ENCODE measurements at places on chromosomes 12 and 14. TPM values are rescaled to one million over a fixed set of nuclear protein-coding genes. Genes with fewer than 3 reads are reported as not detected.

The IRF2BPL gene
- polyA plus RNA-seq = 6.6 TPM

The NGB gene
- not detected for polyA plus RNA-seq

DNA sequence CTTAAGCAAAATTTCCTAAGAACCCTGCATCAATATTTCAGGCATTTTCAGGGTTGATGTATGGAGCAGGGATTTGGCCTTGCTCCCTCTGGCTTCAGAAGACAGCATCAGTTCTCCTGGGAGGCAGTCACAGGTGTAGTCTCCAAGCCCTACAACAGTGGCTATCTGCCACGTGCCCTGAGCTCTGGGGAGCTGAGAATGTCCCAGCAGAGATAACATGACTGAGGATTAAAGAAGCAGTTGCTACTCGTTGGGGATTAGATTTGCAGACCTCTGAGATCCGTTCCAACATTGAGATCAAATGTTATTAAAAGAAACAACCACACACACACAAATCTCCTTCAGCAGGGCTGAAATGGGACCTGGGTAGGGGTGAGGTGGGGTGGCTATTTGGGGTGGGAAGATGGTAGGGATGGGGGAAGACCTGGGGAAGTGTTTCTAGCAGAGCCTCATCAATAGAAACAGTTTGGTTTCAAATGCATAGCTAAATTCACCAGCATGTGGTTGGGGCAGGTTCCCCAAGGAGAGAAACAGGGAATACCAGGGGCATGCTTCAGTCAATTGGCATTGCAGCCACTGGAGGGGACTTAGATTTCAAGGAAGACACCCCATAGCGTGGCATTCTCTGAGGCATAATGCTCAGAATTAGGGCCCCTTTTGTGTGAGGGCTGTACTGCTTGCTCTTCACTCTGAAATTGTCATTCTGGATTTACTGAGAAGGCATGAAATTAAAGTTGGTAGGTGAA, 15.2 kb upstream of the FAM234B start:
- no peak for DNase-seq

- no peak for DNase-seq
Measured at GRCh38 chr14:74593241-74593953, 18.6 kb downstream of the LTBP2 start.

GRCh38 chr14:35975814-35976213, 149.7 kb downstream of the BRMS1L start:
- no peak for DNase-seq

The IL23A gene
- polyA plus RNA-seq = not detected

DNA sequence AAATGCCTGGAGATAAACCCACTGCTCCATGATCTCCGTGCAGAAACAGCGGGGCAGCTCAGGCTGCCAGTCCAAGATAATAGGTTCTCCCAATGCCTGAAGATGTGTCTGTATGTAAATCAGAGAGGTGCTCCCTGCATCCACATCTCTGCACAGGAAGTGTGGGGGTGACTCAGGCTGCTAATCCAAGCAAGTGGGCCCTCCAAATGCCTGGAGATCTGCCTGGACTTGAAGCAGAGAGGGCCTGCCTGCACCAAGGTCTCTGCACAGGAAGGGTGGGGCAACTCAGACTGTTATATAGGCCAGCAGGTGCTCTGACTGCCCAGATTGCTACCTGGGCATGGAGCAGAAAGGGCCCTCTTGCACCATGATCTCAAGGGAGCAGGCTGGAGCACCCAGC, 504.7 kb downstream of the LRFN5 start:
- no peak for DNase-seq

DNA sequence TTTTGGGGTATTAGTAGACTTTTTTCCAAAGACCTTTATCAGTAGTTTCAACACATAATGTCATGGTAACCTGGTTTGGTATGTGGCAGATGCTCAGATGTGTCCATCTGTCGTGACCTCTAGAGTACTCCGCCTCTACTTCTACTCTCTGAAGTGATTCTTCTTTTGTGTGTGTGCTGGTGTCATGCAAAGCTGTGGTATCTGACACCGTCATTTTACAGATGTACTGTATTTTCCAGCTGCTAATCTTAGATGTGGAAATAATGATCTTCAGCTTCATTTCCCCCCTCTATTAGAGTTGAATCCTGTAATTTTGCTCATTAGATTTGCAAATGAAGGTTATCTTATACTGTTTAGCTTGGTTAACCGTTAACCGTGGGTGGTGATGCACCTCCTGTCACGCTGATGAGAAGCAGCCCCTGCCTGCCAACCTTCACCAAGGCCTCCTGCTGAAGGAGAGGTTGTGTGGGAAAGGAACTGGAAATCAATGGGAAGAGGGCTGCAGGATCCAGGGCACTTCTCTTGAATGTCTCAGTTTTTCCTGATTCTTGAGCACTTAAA, 222.4 kb upstream of the AMIGO2 start:
- DNase-seq = no peak

The CD163L1 gene
- polyA plus RNA-seq = 1.1 TPM

DNA sequence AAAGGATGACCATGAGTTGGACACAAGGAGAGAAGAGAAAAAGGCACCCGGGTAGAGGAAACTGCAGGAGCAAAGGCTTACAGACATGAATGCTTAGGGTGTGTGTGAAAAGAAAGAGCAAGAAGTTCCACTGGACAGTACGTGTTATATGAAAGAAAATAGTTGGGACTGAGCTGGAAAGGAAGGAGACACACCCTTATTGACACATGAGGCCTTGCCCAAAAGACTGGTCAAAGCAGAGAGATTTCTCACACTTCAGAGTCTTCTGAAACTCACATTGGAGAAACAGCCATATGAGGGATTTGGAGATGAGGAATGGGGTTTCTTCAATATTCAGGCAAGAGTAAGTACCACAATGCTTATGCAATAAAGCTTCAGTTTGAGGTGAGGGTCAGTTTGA, 56.0 kb downstream of the TTC9 start:
- no peak for DNase-seq

The SPTSSA gene
- polyA plus RNA-seq = 24.4 TPM

The SERPINA12 gene
- not detected for polyA plus RNA-seq

DNA sequence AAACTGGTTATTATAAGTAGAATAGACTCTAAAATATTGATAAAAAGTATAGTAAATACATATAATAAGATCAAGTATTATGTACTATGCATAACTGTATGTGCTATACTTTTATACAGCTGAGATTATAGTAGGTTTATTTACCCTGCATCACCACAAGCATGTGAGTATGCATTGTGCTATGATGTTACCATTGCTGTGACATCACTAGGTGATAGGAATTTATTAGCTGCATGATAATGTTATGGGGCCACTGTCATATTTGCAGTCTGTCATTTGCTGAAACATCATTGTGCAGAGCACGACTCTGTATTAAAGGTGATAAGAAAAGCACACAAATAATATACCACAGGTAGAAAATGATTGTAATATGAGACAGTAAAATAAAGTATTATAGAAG, 385.6 kb downstream of the ZFP36L1 start:
- no peak for DNase-seq

DNA sequence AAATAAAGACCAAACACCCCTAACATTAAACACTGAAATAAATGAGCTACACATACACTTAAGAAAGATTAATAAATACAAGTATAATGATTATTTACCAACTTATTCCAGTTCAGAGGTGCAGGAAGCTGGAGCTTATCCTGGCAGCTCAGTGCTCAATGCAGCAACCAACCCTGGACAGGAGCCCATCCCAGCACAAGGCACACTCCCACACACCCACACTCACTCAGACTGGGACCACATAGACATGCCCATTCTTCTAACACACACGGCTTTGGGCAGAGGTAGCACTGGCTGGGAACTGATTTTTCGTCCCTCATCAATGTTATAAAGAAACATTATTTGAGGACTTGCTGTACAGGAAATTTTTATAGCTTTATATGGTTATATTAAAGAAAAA, 797.4 kb downstream of the RPS29 start:
- DNase-seq = no peak

GRCh38 chr12:69241438-69242092, 2.2 kb downstream of the CPSF6 start:
- DNase-seq = no peak

The CLEC4D gene
- polyA plus RNA-seq = not detected

GRCh38 chr12:22287776-22288621, 46.5 kb downstream of the ST8SIA1 start:
- no peak for DNase-seq

The IGF1 gene
- polyA plus RNA-seq = 6.9 TPM

- no peak for DNase-seq
Measured at GRCh38 chr14:101947577-101947903, 16.8 kb upstream of the DYNC1H1 start.

GRCh38 chr14:42541535-42542001, 934.9 kb downstream of the LRFN5 start:
- DNase-seq = no peak

The ADAM21 gene
- polyA plus RNA-seq = not detected

DNA sequence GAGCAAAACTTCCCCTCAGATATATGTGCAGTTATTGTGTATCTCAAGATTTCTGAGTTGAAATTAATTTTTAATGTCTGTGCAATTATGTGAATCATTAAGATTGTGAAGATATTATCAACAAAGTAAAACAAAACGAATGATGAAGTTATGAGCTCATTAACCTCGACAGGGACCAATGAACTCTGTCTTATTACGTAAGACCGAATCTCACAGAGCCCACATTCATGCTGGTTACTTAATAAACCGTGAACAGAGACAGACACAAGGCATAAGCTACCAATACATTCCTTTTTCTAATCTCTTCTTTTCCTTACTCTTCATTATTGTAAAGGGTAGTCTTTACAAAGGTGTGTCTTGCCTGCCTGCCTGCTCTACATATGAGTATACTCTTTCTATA, 568.7 kb downstream of the RPS29 start:
- no peak for DNase-seq

The SYNDIG1L gene
- polyA plus RNA-seq = 0.03 TPM

GRCh38 chr12:66320996-66321395, 18.7 kb downstream of the HELB start:
- no peak for DNase-seq

GRCh38 chr12:6234906-6235305, 34.7 kb downstream of the CD9 start:
- DNase-seq = no peak

GRCh38 chr12:8561011-8561410, 20.3 kb upstream of the CLEC4E start:
- DNase-seq = no peak

GRCh38 chr14:92553438-92553837, 39.9 kb downstream of the RIN3 start:
- DNase-seq = no peak

DNA sequence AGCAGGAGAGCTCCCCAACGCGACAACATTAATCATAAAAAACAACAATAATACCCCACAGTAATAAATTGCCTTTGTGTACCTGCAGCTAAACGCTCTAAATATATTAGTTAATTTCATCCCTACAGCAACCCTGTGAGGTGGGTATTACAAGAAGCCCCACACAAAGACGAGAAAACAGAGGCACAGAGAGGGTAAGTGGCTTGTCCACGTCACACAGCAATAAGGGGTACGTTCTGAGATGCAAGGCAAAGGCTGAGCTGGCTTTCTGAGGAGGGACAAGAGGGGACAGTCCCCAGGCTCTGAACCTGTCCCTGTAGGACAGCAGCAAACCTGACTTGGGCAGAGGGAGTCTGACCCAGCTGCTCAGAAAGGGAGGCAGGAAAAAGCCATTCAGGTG, 78.2 kb downstream of the NCOR2 start:
- no peak for DNase-seq

GRCh38 chr12:107704041-107704440, 18.4 kb downstream of the PWP1 start:
- DNase-seq = no peak

DNA sequence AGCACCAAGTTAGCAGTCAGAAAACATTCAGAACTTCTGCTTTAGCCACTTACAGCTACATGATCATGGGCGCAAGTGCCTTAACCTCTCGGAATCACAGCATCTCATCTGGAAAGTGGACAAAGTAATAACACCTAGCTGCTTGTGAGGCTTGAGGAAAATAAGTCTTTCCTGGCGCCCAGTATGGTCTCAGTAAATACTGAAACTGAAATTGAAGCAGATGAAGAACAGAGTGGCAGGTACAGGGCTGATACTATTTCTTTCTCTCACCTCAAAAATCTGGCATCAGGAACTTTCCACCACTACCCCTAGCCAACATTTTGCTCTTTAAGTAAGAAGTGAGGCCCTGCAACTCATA, 129.7 kb upstream of the FUT8 start:
- DNase-seq = no peak

GRCh38 chr14:63510538-63510937, 32.6 kb downstream of the PPP2R5E start:
- no peak for DNase-seq

The GDF3 gene
- 0.36 TPM for polyA plus RNA-seq

DNA sequence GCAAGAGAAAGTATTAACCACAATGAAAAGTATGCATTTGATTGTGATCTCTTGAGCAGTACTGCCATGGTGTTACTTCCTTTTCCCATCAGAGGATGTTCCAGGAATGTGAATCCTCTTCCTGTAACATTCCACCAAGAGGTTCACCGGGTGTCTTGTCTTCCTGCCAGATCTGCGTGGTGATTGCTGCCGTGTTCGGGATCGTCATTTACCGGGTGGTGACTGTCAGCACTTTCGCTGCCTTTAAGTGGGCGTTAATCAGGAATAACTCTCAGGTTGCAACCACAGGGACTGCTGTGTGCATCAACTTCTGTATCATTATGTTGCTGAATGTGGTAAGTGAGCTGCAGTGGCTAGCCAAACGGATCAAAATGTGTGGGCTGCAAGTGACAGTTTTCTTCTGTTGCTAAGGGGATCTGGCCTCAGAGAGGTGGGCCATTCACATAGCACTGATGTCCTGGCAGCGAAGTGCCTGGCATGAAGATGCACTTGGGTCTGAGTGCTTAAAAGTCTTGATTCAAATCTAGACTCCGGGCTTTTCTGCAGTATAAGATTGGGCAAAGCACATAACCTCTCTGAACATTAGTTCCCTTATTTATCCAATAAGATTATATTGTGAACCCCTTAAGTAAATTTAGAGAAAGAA, 123.4 kb downstream of the SLC5A8 start:
- no peak for DNase-seq

The COX8C gene
- polyA plus RNA-seq = not detected

The KRT73 gene
- polyA plus RNA-seq = not detected

The ITGB7 gene
- polyA plus RNA-seq = 0.73 TPM

The DENR gene
- polyA plus RNA-seq = 16.5 TPM

DNA sequence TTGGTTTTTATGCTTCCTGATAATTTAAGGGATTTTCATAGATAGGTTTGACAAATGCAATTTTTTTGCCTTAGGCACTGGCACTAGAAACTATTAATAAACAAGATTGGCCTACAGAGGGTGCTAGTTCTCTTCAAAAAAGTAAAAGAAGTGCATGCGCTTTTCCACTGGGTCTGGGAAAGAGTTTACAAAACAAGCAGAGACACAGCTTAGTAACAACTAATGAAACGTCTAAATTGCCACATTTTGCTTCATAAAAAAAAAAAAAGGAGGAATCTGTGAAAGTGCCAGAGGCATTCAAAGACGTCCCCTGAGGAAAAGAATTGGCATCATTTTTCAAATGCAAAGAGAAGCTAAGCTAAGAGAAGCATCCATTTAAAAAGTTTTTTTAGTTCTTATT, 58.3 kb upstream of the EEA1 start:
- peak; percentile 34 for DNase-seq

DNA sequence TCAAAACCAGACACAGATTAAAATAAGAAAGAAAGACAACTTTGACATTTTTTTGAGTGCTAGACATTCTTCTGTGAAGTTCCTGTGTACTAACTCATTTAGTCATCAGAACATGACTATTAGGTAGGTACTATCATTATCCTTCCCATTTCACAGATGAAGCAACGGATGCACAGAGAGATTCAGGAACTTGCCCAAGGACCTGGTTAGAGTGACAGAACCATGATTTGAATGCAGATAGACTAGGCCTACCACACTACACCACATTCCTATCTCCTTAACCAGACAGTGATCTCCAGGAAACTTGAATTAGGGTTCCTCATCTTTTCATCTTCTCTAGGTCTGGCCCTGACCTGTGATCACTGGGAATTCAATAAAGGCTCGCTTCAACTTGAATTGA, 54.4 kb upstream of the MED13L start:
- DNase-seq = no peak

The GPR162 gene
- polyA plus RNA-seq = 16.8 TPM

All from heart right ventricle (tissue), 16 donors.